OCI-LY7 (cell line): ENCODE measurements at places on chromosomes 4 and X. TPM values are rescaled to one million over a fixed set of nuclear protein-coding genes. Genes with fewer than 3 reads are reported as not detected.

The C4orf50 gene
- not detected in 2 replicates for total RNA-seq

The TMEM154 gene
- 59.6 and 73.1 TPM in 2 replicates for total RNA-seq

The ERAS gene
- total RNA-seq = 0.30 TPM in 1 of 2 replicates, not detected in the other

The GLOD5 gene
- not detected in 2 replicates for total RNA-seq

The AWAT2 gene
- not detected in 2 replicates for total RNA-seq

The STOX2 gene
- total RNA-seq = 0.38 and 0.53 TPM in 2 replicates

The FMR1NB gene
- total RNA-seq = not detected in 2 replicates

The CDX4 gene
- total RNA-seq = not detected in 2 replicates

The DUSP21 gene
- total RNA-seq = not detected in 2 replicates

The SH3RF1 gene
- not detected in 2 replicates for total RNA-seq

The CLGN gene
- total RNA-seq = 2.5 and 4.2 TPM in 2 replicates

The STS gene
- total RNA-seq = 40.3 and 47.0 TPM in 2 replicates

The CTSO gene
- total RNA-seq = 1.8 and 2.0 TPM in 2 replicates

The H2BW2 gene
- not detected in 2 replicates for total RNA-seq

The USP26 gene
- total RNA-seq = not detected in 2 replicates

The CXorf49 gene
- total RNA-seq = not detected in 2 replicates

DNA sequence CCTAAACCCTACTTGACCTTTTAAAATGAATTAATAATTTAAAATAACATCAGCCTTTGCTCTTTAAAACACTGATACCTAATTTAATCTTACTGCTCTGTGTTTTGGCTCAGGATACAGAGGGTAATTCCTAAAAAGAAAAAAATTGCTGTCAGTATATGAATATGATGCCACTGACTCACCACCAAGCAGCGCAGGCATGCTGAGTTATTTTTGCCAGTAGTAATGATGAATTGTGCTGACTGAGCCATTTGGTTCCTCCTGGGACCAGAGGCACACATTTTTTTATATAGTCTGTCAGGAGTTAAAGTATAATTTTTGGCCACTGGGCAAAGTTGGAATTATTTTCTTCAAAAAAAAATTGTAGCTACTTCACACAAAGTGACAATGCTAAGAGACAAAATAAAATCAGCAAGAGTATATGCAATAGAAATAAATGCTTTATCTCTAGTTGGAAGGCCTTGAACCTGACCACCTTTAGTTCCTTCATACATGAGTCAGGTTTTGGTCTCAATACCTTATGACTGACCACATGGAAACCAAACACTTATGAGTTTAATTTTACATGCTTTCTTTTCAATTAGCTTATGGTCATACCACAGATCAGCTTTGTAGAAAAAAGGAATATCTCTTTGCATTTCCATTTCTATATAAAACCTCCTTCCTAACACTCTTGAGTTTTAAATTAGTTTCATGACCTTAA is 115.1 kb downstream of the PPP3CA start:
- no peak for DNase-seq

DNA sequence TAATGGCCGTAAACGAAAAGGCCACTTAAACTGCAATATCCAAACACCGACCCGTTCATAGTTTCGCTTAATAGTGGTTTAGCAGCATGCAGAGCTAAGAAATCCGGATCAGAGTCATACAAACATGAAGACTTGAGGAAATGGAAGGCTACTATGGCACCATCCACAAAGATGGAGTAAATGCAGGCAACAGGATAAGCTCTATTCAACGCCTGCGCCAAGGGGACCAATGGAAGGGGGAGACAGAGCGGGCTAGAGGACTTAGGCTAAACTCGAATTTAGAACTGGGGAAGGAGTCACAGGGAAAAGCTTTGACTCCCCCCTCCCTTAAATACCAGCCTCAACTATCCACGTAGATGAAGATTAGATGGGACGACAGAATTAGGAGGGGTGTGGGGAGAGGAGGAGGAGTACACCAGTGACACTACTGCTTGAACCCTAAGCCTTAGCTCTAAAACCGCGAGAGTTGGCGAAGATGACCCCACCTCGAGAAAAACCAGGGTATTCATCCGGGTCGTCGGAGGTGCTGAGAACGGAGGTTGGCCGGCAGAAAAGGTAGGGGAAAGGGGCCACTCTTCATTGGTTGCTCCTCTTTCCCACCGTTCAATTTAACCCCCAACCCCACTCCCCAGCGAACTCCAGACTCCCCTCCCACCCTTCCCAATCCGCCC is 3.5 kb downstream of the HUWE1 start:
- DNase-seq = peak; percentile 65

DNA sequence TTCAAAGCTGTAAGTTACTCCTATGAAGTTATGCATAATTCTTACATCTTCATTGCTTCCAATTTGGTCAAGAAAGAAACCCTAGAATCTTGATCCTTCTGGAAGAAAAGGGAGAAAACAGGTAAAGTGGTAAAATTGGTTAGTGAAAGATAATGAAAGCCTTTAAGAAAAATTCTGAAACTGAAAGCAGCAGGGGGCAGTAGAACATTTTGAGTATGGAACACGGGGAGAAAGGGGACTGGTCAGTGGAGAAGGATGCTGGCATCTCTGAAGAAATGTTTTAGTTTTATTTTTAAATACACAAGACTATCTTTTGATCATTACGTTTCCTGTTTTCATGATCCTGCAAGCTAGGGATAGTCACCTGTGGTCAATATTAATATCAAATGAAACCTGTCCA is 54.3 kb downstream of the SLIT2 start:
- no peak for DNase-seq

- DNase-seq = no peak
These were observed 270.1 kb downstream of the QDPR start for GRCh38 chr4:17241835-17242234.

- DNase-seq = no peak
These were observed 55.8 kb downstream of the GPC4 start for GRCh38 chrX:133359466-133359865.

- no peak for DNase-seq
These were observed 1027.3 kb downstream of the PCDH18 start for GRCh38 chr4:136505020-136505419.

DNA sequence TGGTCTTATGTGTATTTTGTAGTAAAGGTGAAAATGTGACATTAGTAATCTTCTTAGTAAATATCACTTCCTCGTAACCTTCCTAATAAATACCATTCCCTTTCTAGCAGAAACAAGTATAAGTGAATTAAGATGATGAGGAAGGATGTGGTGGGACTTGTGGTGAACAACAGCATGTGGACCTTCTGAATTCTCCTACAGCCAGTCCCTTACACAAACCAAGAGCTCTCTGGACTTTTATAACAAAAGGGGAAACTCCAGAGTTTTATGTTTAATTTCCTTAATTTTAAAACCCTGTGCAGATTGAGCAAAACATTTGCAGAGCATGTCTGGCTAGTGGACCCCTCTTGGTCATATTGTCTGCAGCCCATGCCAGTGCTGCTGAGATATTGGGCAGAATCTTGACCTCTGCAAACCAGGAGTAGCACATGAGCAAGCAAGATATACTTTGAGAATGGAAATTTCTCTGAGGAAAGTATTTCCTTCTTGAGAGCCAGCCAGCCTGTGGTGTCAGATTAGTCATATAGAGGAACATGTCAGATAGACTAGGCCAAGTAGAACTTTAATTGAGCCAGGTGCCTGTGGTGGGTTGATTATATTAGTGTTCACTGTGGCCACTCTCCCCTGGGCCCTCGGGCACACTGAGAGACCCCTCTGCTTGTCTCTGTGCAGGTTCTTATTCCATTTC is 328.2 kb downstream of the DKK2 start:
- DNase-seq = no peak

DNA sequence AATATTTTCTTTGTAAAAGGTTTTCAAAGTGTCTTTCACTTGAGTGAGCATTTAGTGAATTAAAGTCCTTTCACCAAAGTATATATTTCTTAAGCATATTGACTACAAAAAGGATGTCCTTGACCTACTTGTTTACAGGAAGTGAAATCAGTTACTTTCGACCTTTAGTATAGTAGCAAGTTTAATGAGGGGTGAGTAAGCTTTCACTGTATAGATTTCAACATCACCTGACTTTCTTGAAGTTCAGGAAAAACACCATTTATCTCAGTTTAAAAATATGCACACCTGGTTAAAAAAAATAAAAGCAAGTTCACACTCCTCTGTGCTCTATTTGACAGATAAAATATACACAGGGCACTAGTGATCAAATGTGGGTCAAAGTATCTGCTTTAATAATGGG is 88.1 kb downstream of the CCSER1 start:
- DNase-seq = no peak

DNA sequence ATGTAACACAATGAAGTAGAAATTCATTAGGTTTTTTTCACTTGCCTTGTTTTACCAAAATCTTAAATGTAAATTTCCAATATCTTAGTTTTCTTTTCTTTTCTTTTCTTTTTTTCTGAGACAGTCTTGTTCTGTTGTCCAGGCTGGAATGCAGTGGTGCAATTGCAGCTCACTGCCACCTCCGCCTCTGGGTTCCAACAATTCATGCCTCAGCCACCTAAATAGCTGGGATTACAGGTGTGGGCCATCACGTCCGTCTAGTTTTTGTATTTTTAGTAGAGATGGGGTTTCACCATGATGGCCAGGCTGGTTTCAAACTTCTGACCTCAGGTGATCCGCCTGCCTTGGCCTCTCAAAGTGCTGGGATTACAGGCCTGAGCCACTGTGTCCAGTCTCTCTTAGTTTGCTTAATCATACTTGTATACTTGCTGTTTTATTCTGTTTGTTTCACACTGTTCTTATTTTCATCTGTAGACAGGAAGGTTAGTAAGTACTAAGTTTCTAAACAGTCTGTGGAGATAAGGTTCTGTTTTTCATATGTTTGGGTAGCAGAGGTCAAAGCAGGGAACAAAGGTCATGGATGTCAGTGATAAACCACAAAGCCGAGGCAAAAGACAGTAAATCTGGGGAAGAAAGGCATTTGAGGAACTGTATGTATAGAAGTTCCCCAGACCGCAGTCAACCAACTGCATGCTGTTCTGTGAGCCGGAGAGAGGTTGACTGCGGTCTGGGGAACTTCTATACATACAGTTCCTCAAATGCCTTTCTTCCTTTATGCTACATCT is 129.1 kb downstream of the CBR4 start:
- no peak for DNase-seq

DNA sequence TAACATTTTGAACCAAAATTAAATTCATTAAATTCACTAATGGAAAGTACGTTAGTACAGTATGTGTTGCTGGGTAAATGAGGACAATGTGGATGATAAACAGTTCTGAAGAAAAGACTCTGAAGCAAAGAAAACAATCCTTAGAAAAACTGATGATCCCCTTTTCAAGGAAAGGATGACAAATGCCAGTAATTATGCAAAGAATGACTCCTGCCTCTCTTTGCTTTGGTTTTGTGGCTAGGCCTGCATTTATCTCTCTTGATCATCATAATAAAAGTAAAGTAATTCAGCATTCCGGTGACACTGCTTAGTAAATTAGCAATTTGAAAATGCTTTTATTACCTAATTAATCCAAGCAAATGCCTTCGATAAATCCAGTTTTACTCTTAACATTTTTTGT is 652.2 kb upstream of the DIPK2B start:
- no peak for DNase-seq

DNA sequence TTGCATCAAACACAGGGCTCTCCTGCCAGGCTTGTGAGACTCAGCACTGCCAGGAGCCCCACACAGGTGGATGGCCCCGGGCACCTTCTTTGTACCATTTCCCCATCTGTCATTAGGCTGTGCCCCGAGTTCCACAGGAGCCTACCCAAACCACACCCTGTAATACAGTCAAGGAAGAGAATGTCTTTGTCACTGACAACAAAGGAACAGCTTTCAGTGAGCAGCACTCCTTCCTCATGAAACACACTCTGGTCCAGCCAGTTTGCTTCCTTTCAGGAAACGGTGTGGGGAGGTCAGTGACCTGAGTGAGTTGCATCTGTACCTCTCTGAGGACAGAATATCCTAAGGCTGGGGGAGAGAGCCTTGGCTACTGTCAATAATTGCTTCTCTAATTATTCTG is 53.7 kb downstream of the LNX1 start:
- no peak for DNase-seq

DNA sequence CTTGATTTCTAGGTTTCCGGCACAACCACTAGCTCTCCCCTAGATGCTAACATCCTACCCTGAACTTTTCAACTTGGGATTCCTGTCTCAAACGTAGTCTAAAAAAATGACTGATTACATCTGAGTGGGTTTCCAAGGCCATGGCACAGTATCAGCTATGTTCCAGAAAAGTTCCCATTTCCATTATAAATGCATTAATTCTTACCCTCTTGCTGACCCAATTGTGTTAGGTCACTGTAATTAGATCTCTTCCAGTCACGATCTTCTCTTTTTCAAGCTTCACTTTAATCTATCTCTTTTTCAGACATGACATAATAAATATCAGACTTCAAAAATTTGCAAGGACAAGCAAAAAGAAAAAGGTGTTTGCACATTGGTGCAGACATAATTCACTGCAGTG is 50.6 kb upstream of the PDE5A start:
- DNase-seq = no peak

GRCh38 chr4:26765515-26765914 is 95.1 kb upstream of the STIM2 start:
- no peak for DNase-seq

DNA sequence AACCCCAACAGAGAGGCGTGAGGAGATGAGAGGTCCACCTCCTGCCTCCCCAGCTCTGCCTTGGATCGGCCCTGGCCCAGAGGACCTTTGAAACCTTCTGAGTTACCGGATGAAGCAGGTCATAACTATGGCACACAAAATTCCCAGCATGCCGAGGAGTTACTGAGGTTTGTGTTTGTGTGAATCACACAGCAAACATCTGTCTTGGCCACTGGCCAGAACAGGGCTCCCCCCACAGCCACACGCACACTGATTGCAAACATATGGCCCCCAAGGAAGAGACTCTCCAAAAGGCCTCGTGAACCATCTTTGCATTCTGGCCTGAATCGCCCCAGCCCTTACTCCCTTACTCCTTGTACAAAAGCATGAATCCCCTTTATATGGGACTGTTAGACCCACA is 18.9 kb downstream of the RPS4X start:
- no peak for DNase-seq

GRCh38 chr4:8788174-8788573 is 83.5 kb downstream of the HMX1 start:
- no peak for DNase-seq

- DNase-seq = no peak
These were observed 40.8 kb upstream of the MAGED1 start for GRCh38 chrX:51852621-51853020.

DNA sequence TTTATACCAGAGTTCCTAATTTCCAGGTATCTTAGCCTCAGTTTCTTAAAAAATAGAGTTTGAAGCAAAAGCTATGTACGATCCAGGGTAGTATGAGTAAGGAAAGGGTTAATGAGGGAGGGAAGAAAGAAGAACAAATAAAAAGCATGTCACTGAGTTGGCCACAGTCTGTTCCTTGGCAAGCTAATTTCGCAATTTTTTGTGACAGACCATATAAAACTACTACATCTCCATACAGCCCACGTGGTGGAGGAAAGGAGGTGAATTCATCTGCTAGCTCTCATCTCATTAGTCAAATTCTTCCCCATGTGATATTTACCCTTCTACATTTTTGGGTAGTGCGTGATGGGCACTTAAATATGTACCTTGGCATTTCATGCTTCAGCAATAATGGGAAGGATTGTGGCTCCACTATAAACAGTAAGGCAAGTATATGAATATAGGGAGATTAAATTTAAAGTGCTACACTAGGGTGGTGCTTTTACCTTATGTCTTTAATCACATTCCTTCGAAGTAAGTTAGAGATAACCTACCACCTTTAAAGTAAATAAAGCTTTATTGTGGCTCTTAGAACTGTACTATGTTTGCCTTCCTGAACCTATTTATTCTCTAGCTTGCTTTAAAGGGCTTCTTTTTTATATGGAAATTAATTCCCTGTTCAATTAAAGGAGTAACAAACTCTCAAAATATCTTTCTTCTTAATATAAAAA is 102.1 kb upstream of the VAMP7 start:
- no peak for DNase-seq

- DNase-seq = no peak
These were observed 25.7 kb downstream of the SLITRK2 start for GRCh38 chrX:145843146-145843904.

GRCh38 chrX:136347706-136348105 is 46.9 kb downstream of the ADGRG4 start:
- no peak for DNase-seq
